Fibroblast of skin of scalp (primary cell): ENCODE measurements at places on chromosomes 5 and 9.

DNA sequence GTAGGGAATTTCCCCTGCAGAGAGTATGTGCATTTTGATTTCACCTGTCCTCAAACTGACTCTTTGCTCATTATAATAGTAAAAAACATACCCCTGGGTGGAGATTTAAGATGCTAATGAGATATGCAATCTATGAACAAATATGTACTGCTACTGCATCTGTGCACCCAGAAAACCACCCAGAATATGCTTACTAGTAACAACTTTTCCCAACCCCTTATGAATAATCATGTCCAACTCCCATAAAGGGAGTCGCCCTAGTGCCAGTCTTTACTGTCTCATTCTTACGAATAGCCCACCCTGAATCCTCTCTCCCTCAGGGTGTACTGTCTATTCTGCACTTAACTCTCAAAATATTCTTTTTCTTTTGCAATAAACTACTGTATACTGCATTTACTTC, 39.0 kb upstream of the ZFP37 start:
- no peak for DNase-seq

DNA sequence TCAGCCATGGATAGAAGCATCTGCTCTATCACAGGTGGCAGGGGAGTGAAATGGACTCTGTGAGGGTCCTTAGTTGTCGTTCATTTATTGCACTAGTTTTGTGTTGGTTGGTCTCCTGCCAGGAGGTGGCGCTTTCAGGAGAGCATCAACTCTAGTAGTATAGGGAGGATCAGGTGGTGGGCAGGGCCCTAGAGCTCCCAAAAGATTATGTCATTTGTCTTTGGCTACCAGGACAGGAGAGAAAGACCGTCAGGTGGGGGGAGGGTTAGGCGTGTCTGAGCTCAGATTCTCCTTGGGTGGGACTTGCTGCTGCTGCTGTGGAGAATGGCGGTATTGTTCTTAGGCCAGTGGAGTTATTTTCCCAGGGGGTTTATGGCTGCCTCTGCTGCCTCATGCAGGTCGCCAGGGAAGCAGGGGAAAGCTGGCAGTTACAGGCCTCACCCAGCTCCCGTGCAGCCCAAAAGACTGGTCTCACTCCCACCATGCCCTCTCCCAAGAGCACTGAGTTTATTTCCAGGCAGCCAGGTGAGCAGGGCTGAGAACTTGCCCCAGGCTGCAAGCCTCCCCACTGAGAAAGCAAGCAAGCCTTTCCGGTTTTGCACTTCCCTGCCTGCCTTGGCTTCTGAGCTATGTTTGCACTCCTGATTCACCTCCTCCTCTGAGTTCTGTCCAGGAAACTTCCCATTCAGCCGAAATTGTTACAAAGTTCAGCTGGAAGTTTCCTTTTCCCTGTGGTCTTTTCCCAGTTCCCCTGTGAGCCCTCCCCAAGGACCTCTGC, 317.3 kb downstream of the TAF11L14 start:
- no peak for DNase-seq

GRCh38 chr5:174412374-174412773, 312.0 kb upstream of the MSX2 start:
- no peak for DNase-seq

DNA sequence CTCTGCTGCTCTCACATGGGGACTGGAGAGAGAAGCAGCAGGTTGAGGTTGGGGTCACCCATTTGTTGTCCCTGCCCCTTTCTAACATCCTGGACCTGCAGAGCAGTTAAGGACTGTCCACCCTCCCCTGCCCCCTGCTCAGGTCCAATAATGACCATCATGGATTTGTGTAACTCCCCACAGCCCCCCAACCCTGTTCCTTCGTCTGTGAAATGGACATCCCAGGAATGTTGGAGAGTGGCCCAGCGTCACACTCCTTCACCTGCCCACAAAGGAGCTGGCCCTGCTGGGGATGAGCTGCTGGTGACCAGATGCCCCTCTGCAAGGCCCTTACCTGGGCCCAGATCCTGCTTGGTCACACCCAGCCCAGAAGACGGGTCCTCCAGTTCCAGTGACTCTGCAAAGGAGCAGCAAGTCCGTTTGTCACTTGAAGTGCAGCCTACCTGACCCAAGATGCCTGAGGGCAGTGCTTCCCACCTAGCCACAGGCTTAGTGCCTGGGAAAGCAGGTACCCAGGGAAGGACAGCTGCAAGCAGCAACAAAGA, 10.4 kb downstream of the CD74 start:
- DNase-seq: no peak

GRCh38 chr5:161545344-161546094, 1.0 kb downstream of the GABRB2 start:
- DNase-seq: no peak

GRCh38 chr5:138933522-138934290, 58.6 kb upstream of the LRRTM2 start:
- no peak for DNase-seq

GRCh38 chr5:179385914-179386313, 40.7 kb upstream of the ADAMTS2 start:
- no peak for DNase-seq

DNA sequence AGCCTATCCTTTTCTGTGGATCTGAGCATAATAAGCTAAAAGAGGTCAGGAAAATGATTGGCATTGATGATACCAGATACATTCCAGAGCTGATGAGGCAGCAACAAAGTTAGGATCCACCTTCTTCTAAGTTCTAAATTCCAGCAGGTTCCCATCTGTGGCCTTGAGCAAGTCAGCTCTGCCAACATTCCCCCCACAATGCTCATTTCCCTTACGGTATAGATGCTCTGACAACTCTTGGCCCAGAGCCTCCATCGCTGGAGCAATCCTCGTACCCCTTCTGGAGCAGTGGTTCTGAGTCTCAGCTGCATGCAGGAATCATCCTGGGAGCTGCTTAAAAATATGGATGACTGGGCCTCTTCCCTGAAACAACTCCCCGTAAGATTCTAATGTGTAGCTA, 78.1 kb downstream of the MED27 start:
- no peak for DNase-seq

DNA sequence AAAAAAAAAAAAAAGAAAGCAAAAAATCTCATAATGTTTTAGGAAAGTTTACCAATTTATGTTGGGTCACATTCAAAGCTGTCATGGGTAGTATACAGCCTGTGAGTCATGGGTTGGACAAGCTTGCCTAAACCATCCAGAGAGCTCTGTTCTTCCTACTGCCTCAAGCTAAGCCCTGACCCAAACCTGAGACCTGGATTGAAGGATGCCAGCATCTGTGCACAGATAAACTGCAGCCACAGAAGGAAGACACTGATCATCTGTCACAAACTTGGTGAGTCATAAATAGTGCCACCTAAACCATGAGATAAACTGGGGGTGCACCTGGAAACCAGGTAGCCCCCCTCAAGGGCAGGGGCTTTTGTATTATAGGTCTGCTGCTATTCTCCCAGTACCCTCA, 31.0 kb downstream of the CSF2 start:
- DNase-seq: no peak

- peak; percentile 86 for DNase-seq
Observed at GRCh38 chr5:148972974-148973374, 89.9 kb downstream of the SH3TC2 start.

DNA sequence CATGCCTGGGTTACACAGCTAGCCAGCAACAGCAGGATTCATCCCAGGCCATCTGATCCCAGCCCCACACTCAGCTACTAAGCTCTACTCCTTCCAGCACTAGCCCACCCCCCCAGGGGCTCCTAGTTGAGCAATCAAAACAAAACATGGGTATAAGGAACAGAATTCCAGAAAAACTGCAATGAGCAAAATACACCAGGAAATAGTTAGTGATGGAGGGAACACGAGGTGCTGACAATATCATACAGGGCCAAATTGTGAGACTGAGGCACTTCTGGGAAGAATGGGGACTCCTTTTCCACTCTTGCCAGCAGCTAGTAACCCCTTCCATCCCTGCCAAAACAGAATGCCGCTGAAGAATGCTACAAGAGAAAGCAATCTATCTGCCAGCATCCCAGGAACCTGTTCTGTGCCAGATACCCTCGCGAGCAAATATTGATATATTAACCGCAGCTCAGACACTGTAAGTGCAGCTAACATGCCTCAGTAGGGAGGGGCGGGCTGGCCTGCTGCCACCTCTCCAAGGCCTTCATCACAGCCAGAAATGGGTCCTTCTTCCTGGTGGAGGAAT, 161.4 kb downstream of the SLIT3 start:
- peak; percentile 74 for DNase-seq

DNA sequence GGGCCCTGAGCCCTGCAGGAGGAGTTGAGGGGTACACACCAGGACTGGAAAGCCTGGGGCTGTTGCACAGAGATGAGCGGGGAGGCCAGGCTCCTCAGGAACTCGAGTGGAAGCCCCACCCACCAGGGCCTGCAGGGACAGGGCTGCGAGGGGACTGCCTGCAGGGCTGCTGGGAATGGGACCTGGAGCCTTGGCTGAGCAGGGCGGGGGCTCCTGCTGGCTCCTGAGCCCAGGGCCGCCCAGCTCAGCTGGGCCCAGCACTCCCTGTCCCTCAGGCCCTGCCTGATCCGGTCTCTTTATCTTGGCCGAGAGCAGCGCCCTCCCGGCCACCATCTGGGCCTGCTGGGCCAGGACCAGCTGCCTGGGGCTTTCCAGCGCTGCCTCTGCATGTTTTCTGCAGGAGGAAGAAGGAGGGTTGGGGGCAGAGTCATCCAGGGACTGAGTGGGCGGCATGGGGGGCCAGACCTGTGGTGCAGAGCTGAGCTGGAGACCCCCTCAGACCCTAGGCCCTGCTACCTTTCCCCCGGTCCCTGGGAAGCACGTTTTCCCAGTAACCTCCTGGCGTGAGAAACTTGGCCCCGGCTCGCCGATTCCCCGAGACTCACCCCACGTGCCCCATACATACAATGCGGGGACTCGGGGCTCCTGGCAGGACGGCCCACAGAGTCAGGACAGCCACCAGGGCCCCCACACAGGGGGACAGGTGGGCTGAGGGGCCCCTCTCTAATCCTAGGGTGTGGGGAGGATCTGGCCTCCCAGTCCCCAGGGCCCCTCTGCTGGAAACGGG, 9.4 kb downstream of the LCN12 start:
- no peak for DNase-seq

GRCh38 chr5:4737868-4738267, 402.3 kb upstream of the ADAMTS16 start:
- DNase-seq: no peak

DNA sequence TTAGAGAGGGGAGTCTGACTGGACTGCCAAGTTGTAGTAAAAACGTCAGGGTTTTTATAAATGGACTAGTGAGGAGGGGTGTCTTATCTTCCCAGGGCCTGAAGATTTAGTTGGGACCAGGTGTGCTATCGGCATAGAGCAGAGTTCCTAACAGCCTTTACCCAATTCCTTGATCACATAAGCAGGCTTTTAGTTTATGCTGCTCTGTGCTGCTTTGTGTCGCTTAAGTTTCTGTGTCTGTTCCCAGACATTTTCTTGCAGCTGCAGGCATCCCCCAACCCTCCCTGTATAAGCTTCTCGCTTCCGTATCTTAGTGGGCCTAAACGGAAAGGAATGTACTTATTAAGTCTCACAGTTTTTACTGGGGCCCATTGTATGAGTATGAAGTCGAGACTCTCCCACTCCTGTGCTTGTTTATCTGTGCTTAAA, 2.6 kb upstream of the SMC5 start:
- DNase-seq: peak; percentile 89

DNA sequence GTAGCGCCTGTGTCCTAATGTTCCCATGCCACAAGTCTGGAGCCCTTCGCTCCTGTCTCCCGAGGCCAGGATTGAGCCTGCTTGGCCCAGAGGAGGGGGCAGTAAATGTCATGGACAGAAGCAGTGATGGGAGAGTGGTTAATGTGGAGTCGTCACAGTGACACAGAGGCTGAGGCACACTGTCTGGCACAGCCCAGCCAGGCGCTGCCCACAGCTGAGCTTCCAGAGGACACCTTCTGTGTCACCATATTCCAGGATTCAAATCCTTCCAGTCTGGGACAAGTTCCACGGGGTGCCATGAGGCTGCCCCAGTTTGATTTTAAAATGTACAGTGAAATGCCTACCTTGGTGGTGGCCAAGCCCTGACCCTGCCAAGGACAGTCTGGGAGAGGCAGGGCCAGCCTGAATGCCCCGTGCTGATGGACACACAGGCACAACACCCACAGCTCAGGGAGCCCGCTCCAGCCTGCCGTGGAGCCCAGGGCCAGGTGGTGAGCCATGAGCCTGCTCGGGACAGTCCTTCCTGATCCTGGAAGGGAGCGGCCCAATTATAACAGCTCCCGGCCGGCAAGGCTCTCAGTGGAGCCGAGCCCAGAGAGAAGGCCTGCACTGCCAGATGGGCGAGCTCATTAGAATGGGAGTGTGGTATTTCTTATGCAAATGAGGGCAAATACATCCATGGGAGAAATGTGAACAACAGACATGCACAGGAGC, 99.1 kb upstream of the RUFY1 start:
- no peak for DNase-seq

DNA sequence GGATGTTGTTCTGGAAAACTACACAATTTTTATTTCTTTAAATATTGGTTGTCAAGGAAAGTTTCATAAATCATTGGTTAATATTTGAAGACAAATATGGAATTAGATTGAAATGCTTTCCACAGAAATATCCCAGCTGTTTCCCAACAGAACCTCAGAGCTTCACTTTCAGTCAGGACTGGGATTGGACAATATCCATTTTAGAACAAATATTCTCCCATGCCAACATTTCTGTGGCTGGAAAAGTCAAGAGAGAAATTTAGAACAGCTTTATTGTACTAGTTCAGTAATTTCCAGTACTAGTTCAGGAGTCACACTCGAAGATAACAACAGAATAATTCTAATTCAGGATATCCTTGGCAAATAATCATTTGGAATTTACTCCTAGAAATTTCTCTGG, 116.1 kb upstream of the TUT7 start:
- DNase-seq: peak; percentile 65

- no peak for DNase-seq
Observed at GRCh38 chr9:88872192-88872946, 118.9 kb upstream of the S1PR3 start.

GRCh38 chr9:77475641-77476473, 172.3 kb downstream of the GNA14 start:
- DNase-seq: peak; percentile 81

DNA sequence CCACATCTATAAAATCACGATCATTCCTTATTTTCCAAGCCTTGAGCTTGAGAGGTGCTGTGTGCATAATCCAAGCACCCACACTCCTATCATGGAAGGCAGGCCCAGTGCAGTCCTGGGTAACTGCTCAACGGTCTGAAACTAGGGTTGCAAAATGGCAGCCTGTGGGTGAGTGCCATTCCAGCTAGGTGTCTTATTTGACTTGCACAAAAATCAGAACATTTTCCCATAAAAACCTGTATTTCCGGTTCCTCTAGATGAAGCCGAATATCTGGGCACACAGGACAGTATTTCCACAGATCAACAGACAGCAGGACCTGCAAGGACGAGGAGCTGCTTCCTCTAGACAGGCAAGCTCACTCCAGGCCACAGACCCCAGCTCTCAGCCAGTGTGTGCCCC, 588.8 kb downstream of the BNC2 start:
- DNase-seq: no peak

GRCh38 chr5:136769900-136770684, 404.7 kb upstream of the TRPC7 start:
- DNase-seq: peak; percentile 78

DNA sequence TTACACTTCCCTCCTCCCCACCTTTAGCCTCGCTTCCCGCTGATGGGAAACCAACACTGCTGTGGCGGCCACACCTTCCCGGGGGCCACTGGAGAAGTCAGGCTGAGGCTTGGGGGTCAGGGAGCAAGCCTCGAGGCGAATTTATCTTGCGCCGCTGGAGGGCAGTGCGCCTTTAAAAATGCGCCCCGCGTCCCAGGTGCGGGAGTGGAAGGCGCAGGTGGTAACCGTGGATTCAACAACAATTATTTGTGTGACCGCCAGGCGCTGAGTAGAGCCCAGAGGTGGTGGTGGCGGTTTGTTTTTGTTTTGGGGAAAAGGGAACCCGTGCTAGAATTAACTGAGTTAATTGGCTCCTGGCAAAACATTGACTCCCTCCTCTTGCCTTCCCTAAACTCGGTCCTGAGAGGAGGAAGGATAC, 1.1 kb downstream of the CFAP77 start:
- DNase-seq: peak; percentile 20
